ENCODE measurements at places on chromosomes 6 and 20.

DNA sequence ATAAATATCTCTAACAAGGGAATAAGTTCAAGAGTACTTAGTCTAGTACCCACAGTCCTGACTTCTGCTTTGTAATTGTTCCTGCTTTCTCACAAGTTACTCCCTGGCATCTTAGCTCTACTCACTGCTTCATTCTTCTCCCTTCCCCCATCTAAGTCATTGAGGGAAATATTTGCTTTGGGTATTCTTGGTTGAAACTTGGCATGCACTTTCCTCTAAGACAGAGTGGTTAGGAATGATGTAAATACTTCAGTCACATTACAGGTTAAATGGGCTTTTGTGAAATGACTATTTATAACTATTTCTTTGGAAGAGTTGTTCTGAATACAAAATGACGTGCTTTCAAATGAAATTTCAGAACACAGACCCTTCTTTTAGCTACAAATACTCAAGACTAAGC, 67.7 kb upstream of the PLEKHG1 start:
- DNase-seq = no peak

DNA sequence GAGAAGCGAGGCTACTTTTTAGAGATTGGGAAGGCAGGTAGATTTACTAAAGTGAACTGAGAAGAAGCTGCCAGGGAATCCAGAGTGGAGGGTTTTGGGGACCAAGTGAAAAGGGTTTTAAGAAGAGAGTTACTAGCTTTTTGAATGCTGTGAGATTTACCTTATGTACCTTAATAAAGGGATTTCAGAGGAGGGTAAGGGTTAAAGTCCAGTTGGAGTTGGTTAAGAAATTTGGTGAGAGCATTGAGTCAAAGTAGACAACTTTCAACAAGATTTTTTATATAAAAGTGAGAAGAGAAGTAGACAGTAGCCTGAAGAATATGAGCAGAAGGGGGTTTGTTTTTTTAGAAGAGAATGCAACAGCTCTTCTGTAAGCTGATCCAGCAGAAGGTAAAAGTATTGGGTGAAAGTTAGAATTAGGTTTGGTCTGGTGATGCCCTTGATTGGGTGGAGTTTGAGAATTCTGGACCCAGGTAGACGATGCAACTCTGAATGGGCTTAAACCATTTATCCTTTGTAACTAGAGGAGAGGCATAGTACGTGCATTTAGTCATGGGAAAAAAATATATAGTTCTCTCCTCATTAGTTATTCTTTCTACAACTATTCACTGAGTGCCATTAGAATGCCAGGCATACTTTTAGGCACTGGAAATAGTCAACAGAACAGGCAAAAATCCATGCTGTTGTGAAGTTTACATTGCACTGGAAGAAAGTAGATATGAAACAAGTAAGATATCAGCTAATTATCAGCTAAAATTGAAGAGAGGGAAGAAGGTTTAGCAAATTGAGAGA, 44.8 kb downstream of the ATRN start:
- DNase-seq = no peak

DNA sequence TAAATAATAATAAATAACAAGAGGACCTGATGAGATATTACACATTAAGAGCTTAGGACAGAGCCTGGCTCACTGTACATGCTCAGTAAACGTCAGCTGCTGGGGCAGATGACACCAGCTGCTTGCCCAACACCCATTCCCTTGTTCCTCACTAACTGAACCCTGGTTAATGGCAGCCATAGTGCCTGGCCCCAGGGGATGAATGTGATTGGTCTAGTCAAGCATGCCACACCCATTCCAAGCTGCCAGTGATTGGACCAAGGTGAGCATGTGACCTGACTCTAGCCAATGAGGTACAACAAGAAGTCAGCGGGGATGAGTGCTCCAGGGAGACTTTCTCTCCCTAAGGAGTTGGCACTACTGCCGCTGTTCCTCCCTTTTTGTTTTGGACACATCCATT, 85.1 kb upstream of the PTPN1 start:
- DNase-seq = no peak

GRCh38 chr6:169093770-169094551, 159.7 kb downstream of the THBS2 start:
- DNase-seq = no peak

- DNase-seq = no peak
Measured at GRCh38 chr6:84731401-84731800, 33.0 kb downstream of the TBX18 start.

- DNase-seq = no peak
Measured at GRCh38 chr20:56143759-56144158, 104.8 kb upstream of the MC3R start.

- peak; percentile 65 for DNase-seq
Measured at GRCh38 chr20:47196091-47197081, 160.1 kb downstream of the ZMYND8 start.

DNA sequence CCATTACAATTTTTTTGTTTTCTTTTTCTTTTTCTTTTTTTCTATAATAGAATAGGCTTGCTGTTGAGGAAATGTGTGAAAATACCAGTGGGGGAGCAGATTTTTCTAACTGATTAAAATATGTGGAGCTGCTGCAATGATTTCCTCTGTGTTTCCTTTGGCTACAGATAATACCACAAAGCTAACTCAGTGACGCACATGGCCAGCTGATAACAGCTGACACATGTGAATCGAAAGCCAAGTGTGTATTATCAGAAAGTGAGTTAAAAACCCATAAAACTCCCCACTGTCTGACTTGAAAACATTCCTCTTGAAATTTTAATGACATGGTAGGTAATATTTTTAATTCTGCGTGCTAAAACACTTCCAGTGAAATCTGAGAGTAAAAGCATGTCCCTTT, 70.8 kb upstream of the AHI1 start:
- DNase-seq = no peak

DNA sequence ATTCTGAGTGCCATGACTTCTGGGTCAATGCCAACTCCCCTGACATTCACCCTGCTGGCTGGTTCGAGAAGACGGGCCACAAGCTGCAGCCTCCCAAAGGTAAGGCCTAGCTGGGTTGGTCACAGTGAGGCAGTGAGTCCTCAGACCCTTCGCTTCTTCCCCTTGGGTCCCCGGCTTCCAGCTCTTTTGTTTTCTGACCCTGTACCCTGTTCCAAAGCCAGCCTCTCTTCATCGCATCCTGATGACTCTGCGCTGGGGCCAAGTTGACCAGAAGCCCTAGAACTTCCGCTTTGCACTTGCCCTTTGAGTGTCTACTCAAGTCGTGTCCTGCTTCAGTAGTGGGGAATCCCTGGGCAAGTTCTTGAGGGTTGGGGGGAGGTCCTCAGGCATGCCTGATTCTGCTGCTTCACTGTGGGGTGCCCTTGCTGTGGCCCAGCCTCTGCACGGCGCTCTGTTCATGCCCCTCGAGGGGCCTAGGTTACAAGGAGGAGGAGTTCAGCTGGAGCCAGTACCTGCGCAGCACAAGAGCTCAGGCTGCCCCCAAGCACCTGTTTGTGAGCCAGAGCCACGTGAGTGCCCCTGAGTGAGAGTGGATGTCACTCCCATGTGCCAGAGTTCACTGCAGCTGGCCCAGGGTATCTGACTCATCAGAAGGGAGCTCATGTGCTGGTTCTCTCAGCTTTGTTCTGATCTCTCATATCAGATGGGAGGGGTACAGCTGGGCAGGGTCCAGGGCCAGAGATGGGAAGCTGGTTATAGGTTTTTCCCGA, 23.0 kb downstream of the L3MBTL1 start:
- DNase-seq = no peak

- DNase-seq = no peak
Measured at GRCh38 chr20:13336308-13337089, 115.4 kb downstream of the ISM1 start.

DNA sequence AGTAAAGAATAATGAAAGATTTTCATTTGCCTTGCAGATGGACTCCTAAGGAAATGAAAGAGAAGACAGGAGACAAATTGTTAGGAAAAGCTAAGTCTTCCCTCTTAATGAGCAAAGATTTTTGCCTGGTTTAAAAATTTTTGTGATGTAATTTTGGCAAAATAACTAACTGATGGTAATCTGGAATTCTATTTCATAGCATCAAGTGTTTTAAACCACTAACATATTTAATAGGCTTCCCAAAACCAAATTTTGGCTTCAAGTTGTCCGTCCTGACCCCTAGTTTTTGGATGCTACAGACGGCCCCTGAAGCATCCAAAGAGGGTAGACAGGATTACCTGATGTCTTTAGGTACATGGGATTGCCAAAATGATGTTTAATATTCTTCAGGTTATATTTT, 124.3 kb downstream of the TPBG start:
- DNase-seq = no peak

GRCh38 chr6:72182337-72183246, 296.2 kb downstream of the RIMS1 start:
- peak; percentile 52 for DNase-seq

DNA sequence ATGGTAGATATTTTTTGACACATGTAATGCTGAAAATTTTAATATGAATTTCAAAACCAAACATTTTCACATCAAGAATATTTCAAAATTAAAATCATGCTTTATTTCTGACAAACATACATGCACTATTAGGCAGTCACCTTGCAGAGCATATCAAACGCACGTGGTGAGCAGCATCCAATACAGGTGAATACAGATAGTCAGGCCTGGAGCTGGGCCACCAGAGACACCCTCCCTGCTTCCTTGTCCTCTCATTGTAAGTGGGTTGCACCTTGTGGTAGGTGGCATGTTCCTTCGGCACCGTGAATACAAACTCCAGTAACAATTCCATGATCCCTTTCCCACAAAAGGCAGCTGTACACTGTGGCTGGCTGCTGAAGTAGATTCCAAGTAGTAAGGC, 8.9 kb downstream of the REV3L start:
- DNase-seq = no peak

- no peak for DNase-seq
Measured at GRCh38 chr6:54910431-54910884, 63.9 kb downstream of the FAM83B start.

- no peak for DNase-seq
Measured at GRCh38 chr6:11324453-11325015, 92.1 kb upstream of the NEDD9 start.

GRCh38 chr20:11546939-11547338, 370.8 kb upstream of the BTBD3 start:
- DNase-seq = no peak

- DNase-seq = no peak
Measured at GRCh38 chr6:111842891-111843290, 30.4 kb downstream of the FYN start.

DNA sequence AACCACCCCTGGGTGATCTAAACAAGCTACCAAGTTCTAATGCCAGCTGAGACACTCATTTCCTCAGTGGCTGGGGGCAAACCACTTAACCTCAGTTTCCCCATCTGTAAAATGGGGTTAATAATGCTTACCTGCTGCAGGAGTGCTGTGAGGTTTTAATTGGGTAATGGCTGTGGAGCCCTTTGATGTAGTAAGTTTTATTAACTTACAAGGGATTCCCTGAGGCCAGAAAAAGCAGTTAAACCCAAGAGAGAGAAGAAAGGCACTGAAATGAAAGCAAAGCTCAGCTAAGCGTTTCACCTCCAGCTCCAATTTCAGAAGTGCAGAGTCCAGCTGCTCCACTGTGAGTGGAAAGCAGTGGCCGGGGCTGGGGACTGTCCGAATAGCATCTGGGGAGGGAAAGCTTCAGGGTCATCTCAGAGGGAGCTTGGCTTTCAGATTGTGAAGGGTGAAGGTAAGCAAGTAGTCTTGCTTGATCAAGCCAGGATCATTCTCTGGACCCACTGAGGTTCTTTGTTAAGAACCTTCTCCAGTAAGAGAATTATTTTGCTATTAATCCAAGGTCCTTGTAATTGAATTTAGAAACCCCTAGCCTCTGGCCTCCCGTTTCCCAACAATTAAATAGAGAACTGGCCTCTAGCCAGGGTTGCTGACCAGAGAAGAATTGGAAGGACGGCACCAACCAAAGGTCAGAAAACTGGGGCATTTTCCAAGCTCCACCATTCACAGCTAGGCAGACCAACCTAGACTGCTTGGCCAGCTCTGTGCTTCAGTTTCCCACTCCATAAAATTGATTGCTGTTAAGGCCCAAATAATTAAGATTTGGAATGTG, 20.9 kb upstream of the TCP11 start:
- DNase-seq = no peak

- DNase-seq = no peak
Measured at GRCh38 chr6:15296735-15297134, 50.9 kb downstream of the JARID2 start.

- DNase-seq = no peak
Measured at GRCh38 chr20:37337208-37337991, 8.5 kb upstream of the SRC start.

GRCh38 chr6:107732461-107732860, 91.7 kb downstream of the SCML4 start:
- no peak for DNase-seq

DNA sequence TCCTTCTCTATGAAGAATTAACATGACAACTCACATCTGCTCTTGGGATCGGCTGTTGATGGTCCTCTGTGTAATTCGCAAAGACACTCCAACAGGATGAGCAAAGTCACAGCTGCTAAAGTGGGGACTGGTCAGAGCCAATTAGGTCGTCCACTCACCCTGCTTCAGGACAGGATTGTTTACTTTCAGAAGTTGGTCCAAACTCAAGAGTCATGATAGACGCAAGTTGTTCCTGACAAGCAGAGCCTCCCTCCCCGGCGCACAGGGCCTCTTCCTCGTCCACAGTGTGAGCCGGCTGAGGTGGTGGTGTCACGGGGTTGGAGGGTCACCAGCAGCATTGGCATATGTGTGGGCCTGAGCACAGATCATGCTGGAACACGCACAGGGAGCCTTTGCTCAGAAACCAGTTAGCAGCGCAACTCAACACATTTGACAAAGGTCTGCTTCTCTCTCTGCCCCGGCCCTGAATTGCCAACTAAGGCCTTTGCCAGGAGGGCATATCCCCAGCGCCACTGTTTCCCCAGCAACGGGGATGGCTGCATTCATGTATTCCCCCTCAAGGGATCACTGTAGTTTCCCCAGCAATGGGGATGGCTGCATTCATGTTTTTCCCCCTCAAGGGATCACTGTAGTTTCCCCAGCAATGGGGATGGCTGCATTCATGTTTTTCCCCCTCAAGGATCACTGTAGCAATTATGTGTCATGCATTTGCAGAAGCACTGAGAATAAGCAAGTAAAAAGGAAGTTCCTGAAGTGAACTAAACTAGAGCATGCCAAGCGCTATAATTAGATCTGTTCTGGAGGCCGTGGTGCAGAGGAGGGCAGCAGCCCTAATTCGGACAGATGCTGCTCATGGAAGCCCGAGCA, 111.7 kb downstream of the THBS2 start:
- no peak for DNase-seq

- no peak for DNase-seq
Measured at GRCh38 chr6:170025935-170026750, 264.7 kb downstream of the DLL1 start.

GRCh38 chr20:58048096-58048702, 180.3 kb downstream of the ANKRD60 start:
- peak; percentile 32 for DNase-seq

- no peak for DNase-seq
Measured at GRCh38 chr6:19976411-19977129, 139.4 kb downstream of the ID4 start.

DNA sequence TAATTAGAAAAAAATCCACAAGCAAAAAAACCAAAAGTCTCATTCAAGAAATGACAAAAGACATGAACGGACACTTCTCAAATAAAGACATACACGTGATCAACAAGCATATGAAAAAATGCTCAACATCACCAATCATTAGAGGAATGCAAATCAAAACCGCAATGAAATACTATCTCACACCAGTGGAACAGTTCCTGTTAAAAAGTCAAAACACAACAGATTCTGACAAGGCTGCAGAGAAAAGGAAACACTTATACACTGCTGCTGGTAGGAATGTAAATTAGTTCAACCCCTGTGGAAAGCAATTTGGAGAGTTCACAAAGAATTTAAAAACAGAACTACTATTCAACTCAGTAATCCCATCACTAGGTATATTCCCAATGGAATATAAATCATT, 58.0 kb downstream of the IRAK1BP1 start:
- no peak for DNase-seq

- DNase-seq = no peak
Measured at GRCh38 chr6:1796706-1797529, 187.2 kb downstream of the FOXC1 start.
